Mesothelial cell of epicardium (in vitro differentiated cells): ENCODE measurements at places on chromosomes 2 and 18.

DNA sequence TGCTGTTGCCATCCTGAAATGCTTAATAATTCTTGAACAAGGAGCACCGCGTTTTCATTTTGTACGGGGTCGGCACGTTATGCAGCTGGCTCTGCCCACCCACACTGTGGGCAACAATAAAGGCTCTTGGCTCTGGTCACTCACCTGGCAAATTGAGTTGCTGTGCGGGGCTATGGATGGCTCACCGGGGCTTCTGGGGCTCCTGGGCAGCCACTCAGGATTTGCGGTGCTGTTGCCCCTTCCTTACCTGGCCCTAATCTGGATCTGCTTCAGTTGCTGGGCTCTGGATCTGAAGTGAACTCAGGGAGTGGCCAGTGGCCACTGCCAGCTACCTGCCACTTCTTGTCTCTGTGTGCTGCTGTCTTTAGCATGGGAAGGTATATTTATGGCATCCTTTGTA is 22.7 kb downstream of the RHOB start:
- no peak for DNase-seq

GRCh38 chr2:45794134-45794617 is 142.7 kb downstream of the PRKCE start:
- no peak for DNase-seq

GRCh38 chr2:149430743-149431736 is 100.7 kb downstream of the LYPD6 start:
- no peak for DNase-seq

DNA sequence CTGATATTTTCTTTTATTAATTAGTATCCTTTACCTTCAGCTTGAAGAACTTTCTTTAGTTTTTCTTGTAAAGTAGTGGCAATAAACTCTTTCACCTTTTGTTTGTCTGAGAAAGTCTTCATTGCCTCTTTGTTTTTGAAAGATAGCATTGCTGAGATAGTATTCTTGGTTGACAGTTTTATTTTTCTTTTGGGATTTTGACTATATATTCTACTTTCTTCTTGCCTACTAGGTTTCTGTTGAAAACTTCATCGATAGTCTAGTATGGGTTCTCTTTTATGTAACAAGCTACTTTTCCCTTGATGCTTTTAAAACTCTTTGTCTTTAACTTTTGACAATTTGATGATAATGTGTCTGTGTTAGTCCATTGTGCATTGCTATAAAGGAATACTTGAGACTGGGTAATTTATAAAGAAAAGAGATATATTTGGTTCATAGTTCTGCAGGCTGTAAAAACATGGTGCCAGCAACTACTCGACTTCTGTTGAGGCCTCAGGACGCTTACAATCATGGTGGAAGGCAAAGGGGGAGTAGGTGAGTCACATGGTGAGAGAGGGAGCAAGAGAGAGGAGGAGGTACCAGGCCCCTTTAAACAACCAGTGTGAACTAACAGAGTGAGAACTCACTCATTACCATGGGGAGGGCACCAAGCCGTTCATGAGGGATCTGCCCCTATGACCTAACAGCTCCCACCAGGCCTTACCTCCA is 12.0 kb downstream of the CCDC150 start:
- no peak for DNase-seq

DNA sequence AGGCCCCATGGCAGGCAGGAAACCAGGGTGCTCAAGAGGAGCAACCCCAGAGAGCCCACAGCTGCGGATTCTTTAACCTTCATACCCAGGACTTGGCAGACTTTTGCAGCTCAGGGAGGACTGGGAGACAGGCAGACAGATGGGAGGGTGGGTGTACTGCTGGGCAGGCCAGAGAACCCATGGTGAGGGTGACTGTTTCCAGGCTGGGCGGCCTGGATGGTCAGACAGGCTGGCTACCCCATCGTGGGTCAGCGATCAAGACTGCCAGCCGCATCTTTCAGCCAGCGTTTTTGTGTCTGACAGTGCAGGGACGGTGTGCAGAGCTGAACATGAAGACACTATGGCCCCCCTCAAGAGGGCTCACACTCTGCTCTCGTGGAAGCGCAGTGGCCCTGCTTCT is 82.2 kb downstream of the MARCO start:
- DNase-seq: no peak

DNA sequence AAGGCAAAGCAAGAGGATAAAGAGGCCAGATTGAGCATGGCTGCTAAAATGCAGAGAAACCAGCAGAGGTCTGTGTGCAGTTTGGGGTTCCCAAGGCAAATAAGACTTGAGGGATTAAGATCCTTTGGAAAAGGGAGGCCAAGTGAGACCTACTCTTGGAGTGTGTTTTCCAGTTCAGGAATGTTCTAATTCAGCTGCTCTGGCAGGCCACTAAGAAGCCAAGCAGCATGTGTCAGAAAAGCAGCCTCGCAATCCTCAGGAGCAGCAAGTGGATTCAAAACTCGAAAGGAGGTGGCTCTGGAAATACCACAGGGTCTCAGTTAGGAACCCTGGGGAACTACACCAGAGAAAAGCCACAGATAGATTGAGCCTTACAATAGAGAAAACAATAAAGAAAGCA is 569.2 kb downstream of the METTL4 start:
- DNase-seq: no peak

GRCh38 chr2:66572391-66572790 is 137.5 kb downstream of the MEIS1 start:
- no peak for DNase-seq

DNA sequence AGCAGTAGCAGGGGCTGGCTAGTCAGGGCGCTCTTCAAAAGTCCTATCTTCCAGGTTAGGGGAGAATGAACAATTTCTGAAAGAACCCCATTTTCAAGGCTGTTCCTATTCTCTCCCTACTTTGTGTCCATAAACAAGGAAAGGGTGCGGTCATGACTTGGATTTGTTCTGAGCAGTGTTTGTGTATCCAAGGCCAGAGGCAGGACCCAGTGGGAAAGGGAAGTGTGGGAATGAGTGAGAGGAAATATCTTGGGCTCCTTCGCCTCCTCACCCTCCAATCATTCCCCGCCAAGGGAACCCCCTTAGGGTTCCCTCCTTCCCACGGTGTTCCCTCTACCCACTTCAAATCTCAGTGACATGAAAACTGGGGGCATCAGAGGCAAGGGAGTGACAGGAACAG is 25.5 kb upstream of the SPTBN1 start:
- DNase-seq: no peak

DNA sequence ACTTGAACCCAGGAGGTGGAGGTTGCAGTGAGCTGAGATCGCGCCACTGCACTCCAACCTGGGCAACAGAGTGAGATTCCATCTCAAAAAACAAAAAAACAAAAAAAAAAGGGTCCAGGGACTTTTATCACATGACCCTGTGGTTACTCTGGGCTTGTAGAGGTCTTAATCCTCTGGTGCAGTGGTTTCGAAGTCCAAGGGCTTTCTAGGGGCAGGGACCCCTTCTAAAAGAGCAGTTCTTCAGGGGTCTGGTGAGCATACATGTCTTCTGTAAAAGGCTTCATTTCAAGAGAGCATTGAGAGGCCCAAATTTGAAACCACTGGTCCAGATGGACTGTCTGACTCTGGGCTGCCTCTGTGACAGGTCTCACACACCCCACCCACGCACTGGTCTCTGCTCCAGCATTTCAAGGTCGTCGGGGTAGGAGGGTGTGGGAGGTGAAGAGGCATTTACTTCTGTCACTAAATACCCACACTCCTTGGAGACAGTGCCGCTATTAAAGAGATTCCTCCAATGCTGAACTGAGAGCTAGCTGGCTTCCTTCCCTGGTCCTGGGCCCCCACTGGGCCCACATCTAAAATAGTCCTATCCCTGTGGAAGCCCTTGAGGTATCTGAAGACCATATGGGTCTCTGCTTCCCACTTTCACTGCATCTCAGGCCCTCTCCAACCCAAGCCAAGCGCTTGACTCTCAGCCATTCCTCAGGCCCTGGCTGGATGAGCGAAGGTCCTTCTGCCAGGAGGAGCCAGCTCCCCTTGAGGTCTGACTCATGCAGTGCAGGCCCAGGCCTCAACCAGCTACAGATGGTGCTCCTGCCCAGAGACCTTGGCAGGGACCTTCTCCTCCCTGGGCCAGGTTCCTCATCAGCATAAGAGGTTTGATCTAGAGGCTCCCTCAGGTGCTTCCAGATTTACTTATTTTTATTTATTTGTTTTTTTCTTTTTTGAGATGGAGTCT is 44.8 kb downstream of the PAX8 start:
- DNase-seq: no peak

- no peak for DNase-seq
Measured at GRCh38 chr18:36724169-36724568, 104.6 kb downstream of the TPGS2 start.

GRCh38 chr2:16660114-16660513 is 5.5 kb downstream of the CYRIA start:
- DNase-seq: no peak

- no peak for DNase-seq
Measured at GRCh38 chr2:140657657-140658056, 1473.2 kb downstream of the LRP1B start.

GRCh38 chr2:223688094-223688835 is 86.1 kb upstream of the SCG2 start:
- no peak for DNase-seq

DNA sequence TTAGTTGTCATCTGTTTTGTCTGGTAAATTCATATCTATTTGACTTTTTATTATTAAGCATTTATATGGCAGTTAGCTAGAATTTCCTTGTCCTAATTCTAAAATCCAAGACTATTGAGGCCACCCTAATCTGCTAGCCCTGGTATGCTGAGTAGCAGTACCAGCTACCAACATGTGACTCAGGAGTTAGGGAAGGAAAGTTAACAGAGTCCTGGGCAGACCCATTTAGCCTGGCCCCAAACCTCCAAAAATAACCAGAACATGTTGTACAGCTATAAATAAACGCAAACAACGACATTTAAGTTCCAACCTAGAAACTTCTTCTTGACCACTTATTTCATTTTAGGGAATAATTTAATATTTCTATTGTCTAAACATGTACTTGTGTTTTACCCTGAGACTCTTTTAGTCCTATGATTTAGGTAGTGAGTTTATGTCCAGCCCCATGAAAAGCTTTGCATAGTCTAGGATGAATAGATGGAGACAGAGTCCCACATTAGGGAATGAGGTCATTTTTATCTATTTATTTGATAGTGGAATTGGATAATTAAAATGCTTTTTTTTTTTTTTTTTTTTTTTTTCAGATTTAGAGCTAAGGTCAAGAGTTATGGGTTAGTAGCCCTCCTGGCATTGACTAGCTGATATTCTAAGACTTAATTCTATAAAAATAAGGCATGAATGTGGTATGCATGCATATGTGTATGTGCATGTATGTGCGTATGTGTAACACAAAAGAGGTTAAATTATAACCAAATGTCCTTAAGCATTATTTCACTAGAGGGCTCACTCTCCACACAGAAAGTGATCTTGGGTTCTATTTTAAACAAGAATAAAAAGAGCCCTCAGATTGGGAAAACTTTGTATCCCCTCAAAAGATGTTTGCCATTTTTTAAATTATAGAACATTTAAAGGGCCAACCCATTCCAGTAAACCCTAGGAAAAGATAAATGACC is 160.1 kb upstream of the MAPRE2 start:
- DNase-seq: no peak

GRCh38 chr2:207093234-207093633 is 72.5 kb downstream of the KLF7 start:
- DNase-seq: no peak

DNA sequence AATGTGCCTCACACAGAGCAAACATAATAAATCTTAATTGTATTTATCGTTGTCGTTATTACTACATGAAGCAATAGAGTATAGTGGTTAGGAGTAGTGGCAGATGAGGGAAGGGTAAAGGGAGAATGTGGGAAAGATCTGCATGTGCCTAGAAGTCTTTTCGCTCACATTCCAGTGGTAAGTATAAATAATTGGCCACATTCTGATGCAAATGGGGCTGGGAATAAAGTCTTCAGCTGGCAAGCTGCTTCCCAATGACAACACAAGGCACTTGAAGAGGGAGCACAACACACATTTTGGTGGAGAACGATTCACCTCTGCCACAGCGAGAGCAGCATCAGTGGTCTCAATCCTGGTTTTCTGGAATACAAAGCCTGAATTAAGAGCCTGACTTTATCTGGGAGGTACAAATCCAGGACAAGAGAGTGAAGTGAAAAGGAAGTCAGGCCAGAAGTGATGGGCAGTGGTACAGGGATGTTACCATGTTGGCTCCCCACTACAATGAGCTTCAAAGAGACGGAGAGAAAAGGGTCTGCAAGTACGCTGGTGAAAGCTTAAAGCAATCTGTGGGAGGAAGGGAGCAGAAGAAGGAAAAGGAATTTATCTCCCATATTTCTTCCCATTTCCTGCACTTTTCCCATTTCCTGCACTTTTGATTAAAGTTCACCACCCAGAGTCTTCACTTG is 112.3 kb downstream of the ARHGAP15 start:
- DNase-seq: no peak

DNA sequence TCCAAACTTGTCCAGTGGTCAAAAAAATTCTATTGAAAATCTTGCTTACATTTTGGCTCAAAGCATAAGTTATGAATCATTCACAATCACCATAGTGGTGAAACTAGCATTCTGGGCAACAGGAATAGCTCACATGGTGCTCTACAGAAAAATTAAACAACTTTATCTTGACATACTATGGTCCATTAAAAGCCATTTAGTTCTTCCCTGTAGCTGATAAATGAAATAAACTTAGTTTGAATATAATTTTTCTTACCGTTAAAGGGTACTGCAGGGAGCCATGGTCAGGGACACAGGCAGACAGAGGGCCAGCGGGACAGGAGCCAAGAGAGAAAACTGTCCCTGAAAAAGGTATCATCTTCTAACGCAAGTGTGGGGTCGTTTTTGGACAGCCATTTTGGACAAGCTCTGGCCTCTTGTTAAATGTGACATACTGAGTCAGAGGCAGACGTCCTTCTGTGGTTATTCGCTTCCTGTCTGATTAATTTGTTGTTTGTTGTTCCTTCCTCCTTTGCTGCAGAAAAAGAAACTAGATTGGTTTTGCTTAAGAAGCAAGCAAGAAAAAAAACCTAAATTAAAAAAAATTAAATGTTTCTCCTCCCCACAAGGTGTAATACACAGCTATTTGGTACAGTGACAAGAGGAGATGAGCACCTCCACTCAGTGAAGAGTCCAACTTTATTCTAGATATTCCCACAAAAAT is at the start of gene WIPF1:
Gene WIPF1 (minus strand): TSS at position 460 of the 703 bp plus-strand sequence. CDS start 12,231 bp downstream, outside the sequence.
- DNase-seq: no peak

DNA sequence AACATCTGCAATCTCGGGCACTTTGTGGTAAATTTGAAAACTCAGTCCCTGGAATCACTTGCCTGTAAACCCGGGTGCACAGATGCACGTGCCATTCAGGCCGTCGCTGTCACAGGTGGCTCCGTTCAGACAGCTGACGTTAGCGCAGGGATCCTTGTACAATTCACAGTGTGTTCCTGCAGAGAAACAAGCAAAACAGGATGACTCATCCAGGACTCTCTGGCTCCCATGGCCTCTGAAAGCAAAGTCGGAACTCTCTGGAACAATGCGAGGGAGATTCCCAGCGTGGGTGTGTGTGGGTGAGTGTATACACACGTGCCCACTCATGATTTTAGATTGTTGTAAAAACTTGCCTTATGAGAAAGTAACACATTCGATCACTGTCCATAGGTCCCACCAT is 136.1 kb upstream of the PID1 start:
- no peak for DNase-seq
